ENCODE measurements at places on chromosomes 16 and 17.

DNA sequence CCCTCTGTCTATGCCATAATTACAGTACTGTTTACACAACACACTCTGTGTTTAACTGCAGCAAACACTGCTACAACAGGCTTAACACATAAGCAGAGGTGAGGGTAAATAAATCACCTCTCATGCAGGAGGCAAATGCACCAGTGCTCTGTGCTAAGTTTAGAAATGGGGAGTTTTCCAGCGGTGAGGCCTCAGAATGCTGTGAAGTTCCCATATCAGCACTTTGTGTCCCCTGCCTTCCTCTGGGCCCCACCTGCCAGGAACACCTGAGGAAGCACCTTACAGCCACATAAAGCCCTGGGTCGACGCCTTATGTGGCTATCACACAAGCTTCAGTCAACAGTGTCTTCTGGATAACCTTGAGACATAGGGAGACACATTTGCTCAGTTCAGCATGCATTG is 304.5 kb downstream of the HAPSTR1 start:
- DNase-seq, result no peak

- DNase-seq, result no peak
Measured at GRCh38 chr16:6728381-6728780, 604.3 kb upstream of the RBFOX1 start.

DNA sequence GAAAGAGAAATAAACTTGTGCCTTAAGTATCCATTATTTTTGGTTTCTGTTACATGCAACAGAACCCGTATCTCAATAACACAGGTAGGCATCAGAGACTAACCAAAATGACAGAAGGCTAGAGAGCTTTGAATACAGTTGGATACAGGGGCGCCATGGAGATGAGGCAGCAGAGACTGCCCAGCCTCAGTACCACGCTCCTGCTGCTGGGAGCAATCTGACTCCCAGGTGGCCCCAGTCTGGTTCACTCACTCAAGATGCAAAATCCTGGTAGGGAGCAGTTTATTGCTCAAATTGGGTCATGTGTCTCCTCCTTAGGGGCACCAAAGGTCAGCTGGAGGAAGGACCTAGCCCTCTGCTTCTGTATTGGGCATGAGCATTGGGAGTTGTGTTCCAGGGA is 218.9 kb downstream of the USP22 start:
- no peak for DNase-seq

DNA sequence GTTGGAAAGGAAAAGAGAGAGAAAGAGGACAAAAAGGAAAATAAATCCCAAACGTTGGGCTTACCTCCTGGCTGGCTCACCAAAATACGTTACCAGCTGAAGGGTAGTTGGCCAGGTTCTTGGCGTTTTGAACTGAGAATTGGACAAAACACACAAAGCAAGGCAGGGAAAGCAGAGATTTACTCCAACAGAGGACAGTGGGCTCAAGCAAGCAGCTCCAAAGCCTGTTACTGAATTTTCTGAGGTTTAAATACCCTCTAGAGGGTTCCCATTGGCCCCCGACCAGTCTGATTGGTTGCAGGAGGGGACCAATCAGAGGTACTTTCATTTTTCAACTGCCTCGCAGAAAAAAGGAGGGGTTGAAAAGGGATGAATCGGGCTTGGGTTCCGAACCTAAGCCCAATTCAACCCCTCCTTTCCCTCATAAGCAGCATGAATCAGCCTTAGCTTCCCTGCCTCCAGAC is 55.6 kb upstream of the ALOX12 start:
- DNase-seq, result no peak
